Activated naive CD4-positive, alpha-beta T cell treated with Interleukin-2 at 50 U/mL for 16 hours (primary cell): ENCODE measurements at places on chromosomes 1 and 21.

DNA sequence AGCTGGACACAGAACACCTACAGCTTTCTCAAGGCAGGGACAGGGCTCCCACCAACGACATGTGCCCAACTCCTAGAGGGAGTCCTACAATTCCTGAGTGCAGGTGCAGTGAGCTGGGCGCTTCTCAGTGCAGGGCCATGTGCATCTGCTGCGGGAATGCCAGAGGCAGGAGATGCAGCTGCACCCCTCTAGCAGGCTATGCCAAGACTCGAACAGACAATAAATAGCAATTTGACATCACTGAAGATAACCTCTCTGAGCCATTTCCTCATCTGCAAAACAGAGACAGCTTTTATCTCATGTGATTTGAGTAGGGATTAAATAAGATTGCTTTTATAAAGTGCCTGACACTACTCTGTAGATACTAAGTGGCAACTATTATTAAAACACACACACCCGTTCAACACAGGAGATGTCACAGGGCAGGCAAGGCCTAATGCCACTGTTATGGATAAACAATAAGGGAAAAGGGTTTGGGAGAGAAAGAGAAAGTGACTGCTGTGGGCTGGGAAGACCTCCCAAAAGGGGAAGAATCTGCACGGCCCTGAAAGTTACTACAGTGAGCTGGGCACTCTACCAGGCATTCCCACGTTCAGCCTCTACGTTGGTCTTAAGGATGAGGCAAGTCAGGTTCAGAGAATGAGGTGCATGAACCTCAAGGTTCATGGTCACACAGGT is 5.7 kb downstream of the SLC9A1 start:
- no peak for DNase-seq

- DNase-seq: no peak
Observed at GRCh38 chr1:25018110-25018735, 88.1 kb upstream of the RUNX3 start.

DNA sequence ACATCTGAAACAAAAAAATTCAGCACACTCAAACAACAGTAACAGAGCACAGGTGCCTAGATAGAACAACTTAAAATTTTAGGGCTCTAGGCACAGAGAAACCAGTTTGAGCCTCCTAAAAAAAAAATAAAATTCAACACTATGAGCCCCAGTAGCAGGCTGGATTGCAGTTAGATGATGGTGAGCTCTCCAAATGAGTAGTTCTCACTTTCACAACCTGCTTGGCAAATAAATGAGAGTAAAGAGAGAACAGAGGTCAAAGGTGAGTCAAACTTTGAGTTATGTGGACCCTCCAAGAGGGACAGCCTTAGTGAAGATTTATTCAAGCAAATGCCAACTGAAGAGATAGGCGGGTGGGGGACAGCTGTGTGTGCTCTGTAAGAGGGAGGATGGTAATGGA is 3.6 kb downstream of the BEND5 start:
- DNase-seq: no peak

DNA sequence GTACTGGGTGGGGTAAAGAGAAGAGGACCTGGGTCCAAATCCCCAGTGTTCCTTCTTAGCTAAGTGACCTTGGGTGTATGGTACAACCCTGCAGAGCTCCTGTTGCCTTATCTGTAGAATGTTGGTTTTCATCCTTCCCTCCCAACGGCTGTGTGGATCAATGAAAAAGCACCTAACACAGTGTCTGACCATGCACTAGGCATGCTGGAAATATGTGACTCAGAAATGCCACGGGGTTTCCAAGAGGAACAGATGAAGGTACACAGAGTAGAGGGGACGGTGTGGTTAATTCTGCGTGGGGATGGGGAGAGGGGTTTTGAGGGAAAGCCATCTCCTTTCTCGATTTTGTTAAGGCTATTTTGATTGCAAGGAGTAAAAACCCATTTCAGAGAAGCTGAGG is 8.6 kb downstream of the NIPAL3 start:
- no peak for DNase-seq

DNA sequence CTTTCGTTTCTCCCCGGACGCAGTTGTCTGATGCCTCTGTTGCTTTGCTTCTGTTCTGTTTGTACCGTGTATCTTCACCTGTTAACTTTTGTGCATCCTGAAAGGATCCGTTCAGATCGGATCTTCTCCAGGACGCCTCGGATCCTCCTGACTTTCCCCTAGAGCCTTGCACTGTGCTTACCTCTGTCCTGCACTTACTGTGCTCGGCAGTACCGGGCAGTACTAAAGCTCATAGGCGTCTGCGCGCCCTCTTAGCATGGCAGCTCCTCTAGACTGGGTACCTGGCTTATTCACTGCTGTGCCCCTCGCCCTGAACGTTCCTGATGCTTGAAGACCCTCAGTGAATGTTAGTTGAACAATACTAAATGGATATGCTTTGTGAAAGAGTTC is 934 bp downstream of the SCP2 start:
- no peak for DNase-seq

DNA sequence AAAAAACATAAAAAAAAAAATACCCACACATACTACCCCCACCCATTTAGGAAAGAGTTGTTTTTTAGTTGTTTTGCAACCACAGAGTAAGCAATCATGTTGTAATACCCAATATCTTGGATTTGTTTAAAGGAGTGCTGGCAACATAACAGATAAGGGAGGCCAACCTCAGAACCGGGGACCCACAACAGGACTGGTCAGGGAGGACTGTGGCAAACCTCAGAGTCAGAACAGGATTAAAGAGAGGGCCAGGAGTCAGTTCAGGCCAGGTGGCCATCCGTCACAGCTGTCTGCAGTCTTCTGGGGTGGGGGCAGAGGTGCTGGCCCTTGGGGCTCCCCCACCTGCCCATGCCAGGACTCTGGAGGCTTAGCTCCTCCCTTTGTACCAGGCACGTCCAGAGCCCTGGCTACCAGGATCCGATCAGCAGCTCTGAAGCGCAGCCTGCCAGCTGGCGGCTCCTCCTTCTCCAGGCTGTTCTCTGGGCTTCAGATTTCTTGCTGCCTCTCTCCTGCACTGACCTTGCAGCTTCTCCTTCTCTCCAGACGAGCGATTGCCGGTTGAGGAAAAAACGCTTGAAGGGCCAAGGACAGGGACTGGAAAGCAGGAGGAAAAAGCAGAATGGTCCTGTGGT is 7.9 kb downstream of the H6PD start:
- DNase-seq: no peak

GRCh38 chr1:179079113-179079761 is 2.6 kb upstream of the TOR3A start:
- peak; percentile 37 for DNase-seq

DNA sequence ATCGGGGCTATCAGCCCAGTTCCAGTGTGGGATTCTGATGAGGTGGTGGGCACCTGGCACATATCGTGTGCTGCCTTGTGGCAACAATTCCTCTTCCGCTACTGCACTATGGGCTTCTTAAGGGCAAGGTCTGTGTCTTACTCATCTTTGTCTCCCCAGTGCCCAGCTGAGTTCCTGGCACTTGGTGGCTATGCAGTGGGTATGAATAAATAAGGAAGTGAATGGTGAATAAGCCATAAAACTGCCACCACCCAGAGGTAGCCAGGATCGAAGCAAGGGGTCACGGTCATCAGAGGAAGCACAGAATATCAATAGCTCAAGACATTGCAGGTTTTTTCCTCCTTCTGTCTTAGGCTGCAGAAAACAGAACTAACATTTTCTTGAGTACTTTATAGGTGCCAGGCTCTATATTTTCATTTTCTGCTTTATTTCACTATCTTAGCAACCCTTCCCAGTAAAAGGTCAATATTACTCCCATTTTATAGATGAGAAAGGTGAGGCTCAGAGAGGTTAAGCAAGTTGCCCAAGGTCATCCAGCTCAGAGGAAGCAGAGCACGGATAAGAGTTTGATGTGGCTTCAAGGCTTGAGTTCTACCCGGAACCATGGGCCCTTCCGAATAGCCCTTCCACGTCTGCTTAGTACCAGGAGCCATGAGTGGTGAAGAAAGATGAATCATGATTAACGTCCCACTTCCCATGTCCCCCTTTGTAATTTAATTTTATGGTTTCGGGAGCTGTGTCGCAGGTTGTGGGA is 10.2 kb downstream of the C1orf94 start:
- no peak for DNase-seq

DNA sequence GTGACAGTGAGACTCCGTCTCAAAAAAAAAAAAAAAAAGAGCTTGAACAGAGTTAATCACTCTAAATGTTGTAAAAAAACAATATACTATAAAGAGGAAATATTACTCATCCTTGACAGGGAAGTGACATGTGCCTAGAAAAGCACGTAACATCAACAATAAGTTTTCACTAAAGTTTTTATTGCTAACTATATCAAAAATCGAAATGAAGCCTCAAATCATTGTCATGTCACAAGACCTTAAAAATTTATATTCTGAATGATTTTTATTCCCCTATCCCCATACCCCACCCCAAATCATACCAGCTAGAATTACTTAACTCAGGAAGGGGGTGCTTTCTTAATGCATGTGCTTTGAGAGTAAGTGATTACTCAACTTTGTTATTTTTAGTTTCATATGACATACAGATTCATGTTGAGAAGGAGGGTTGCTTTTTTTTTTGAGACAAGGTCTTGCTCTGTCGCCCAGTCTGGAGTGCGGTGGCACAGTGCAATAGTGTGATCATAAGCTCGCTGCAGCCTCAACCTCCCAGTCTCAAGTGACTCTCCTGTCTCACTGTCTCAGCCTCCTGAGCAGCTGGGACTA is 53.6 kb upstream of the MUTYH start:
- no peak for DNase-seq

DNA sequence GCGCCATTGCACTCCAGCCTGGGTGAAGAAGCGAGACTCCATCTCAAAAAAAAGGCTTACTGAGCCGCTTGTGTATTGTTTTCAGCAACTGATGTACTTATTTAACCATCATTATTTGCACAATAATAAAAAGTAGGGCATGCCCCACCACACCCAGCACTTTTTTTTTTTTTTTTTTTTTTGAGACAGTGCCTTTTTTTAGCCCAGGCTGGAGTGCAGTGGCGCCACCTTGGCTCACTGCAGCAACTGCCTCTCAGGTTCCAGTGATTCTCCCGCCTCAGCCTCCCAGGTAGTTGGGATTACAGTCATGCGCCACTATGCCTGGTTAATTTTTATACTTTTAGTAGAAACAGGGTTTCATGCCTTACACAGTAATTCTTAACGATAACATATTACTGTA is 12.2 kb upstream of the TRNAU1AP start:
- DNase-seq: no peak

- DNase-seq: no peak
Observed at GRCh38 chr1:3814771-3815561, 18.7 kb upstream of the LRRC47 start.

DNA sequence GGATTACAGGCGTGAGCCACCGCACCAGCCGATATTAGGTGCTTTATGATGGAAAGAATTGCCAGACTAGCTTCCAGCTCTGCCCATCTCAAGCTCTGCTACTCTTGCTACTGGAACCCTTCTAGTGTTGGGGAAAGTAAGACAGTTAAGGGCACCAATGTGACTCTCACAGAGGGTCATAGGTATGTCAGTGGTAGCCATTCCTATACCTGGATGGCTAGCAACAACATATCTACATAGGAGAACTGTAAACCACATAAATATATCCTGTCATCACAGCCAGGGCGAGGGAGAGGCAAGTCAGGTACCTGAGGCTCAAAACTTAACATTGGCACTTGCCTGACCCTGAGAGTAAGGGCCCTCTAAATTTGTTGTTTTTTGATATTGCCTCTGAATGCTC is 1.7 kb upstream of the RHOU start:
- DNase-seq: no peak

DNA sequence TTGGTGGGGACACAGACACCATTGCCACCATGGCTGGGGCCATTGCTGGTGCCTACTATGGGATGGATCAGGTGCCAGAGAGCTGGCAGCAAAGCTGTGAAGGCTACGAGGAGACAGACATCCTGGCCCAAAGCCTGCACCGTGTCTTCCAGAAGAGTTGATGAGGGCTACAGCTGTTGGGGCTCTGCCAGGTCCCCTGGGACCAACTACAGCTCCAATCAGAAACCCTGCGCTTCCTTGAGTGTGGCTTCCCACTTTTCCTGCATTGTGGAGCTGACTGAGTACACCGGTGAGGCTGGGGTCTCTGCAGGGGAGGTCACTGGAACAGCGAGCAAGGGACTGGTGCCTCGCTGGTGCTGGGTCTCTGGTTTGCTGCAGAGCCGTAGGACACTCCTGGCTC is 4.5 kb downstream of the ADPRS start:
- no peak for DNase-seq

DNA sequence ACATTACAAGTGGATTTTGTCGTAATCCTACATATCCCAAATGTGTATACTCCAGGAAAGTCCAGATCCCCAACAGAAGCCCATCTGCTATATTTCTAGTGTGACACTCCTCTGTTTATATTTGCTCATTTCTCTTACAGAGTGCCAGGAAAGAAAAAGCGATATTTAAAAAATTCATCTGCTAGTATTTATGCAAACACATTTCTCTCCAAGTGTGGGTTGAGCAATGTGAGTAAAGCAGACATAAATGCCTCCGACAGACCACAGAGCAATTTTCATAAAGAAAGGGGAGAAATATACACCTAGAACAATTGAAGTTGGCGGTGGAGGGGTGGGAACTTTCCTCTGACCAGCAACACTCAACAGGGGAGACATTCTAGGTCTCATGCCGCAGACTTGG is 22.2 kb upstream of the RAP1A start:
- DNase-seq: no peak

DNA sequence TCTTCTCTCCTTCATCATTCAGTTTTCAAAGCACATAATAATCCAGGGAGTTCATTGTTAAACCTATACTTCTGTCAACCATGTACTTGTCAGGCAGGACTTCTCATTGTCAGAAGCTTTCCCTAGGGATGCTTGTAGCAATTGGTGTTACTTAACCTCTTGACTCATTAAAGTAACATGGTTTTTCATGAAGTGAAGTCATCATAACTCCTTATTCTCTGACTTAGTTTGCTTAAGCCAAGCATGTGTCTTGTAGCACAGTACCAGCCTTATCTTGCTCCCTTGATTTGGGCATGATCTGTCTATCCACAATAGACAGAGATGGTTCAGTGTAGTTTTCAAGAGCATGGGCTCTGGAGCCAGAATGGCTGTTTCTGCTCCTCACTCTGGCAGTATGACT is 45.3 kb downstream of the LRIG2 start:
- DNase-seq: no peak

GRCh38 chr1:27031235-27032118 is 18.8 kb upstream of the TENT5B start:
- no peak for DNase-seq

GRCh38 chr1:98898940-98899339 is 105.7 kb downstream of the PLPPR5 start:
- no peak for DNase-seq

DNA sequence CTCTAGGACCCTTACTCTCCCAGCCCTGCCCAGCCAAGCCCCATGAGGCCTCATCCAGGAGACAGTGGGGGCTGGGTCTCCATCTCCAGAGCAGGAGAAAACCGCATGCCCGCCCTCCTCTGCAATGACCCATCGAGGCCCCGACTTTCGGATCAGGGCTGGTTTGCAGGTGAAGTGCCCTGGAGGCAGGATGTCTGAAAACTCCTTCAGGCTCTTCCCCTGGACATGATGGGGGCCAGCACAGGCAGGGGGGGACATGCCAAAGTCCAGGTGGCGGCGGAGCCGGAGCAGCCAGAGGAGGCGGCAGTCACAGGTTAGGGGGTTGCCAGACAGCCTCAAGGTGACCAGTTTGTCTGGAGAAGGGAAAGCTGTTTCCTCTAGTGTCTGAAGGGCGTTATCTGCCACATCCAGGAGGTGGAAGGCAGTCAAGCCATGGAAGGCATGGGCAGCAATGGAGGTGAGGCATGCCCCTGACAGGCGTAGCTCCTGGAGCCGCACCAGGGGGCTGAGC is 3.9 kb downstream of the LINGO4 start:
- DNase-seq: no peak

- no peak for DNase-seq
Observed at GRCh38 chr1:19325368-19325957, 13.3 kb downstream of the SLC66A1 start.
